Small intestine (tissue), 16 donors: ENCODE measurements at places on chromosomes 3 and 15. TPM values are rescaled to one million over a fixed set of nuclear protein-coding genes. Genes with fewer than 3 reads are reported as not detected.

CPEB1 gene
- polyA plus RNA-seq: 0.50 TPM

ZIC4 gene
- polyA plus RNA-seq: not detected

BNIP2 gene
- polyA plus RNA-seq: 37.8 TPM

- DNase-seq: no peak
Observed at GRCh38 chr15:60264088-60264487, 133.7 kb downstream of the ANXA2 start.

GRCh38 chr3:162780313-162780712 is 1283.7 kb downstream of the OTOL1 start:
- no peak for DNase-seq
